T-cell (primary cell): ENCODE measurements at places on chromosomes 3 and 15.

GRCh38 chr15:61195116-61196002, 33.7 kb downstream of the RORA start:
- peak; percentile 43 for DNase-seq

DNA sequence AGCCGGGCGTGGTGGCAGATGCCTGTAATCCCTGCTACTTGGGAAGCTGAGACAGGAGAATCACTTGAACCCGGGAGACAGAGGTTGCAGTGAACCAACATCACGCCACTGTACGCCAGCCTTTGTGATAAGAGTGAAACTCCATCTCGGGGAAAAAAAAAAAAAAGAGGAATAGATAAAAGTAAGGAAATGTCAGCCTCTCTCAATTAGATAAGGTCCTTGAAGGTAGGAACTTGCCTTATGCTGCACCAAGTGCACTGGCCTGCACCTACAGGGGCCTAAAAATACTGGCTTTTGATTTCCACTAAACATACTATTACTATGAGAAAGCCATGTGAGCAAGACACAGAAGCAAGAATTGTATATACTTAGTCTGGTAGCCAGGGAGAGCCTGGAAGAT, 7.1 kb downstream of the RAF1 start:
- DNase-seq = no peak

- peak; percentile 16 for DNase-seq
These were observed 866 bp downstream of the SLC49A4 start for GRCh38 chr3:122795674-122796195.

- no peak for DNase-seq
These were observed 62.8 kb downstream of the ABCC5 start for GRCh38 chr3:183954875-183955274.

GRCh38 chr3:99774467-99774866, 43.2 kb upstream of the CMSS1 start:
- no peak for DNase-seq

- no peak for DNase-seq
These were observed 57.6 kb downstream of the PDCD6IP start for GRCh38 chr3:33855884-33856546.

GRCh38 chr15:65083262-65083701, 6.7 kb downstream of the KBTBD13 start:
- DNase-seq = no peak

DNA sequence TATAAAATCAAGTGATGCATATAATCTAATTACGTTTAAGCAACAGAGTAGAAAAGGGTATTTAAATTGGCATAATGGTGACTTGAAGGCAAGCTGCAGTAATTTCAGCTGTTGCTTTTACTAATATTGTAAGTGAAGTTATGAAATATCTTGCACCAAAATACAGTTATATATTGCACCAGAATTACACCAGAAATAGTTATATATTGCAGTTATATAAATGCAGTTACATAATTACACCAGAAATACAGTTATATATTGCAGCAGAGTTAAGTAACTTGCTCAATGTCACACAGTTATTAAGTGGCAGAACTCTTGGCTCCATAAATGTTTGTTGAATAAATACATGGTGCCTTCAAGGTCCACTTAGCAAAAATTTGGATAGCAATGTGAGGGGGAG, 51.4 kb downstream of the PCOLCE2 start:
- no peak for DNase-seq

- DNase-seq = no peak
These were observed 116.4 kb upstream of the GOLGA6L6 start for GRCh38 chr15:20658024-20658423.

GRCh38 chr15:60865507-60865906, 363.6 kb downstream of the RORA start:
- no peak for DNase-seq
